Stimulated activated CD4-positive, alpha-beta T cell treated with anti-CD3 and anti-CD28 coated beads, Interleukin-1b, Interleukin-23, amount 100 ng/mL, for 1 hour (primary cell): ENCODE measurements at places on chromosomes 5 and 9.

DNA sequence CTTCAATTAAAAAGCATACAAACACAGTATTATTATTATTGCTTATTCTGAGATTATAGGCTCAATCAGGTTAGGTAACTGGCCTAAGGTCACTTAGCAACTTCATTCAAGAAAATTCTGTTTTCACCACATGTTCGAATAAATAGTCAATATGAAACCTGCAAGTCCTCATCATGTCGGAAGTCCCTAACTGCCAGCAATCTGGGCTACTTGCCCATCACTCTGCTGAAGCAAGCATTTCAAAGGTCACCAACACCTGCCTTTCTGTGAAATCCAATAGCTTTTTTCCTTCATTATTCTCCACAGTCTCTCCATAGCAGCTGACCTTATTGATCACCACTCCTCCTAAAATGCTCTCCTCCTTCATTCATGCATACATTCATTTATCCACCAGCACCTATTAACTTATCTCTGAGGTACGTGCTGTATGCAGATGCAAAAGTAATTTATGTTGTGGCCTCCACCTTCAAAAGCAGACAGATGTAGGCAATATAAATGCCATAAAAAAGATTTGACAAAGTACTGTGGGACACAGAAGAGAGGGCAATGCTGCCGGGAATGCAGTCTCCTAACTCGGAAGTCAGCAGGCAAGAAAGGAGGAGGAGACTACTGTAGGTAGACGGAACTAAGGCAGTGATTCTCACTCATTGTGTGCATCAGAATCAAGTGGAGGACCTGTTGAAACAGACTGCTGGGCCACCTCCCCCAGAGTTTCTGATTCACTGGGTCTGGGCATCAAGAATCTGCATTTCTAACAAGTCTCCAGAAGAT is 310.9 kb downstream of the BNC2 start:
- no peak for DNase-seq

DNA sequence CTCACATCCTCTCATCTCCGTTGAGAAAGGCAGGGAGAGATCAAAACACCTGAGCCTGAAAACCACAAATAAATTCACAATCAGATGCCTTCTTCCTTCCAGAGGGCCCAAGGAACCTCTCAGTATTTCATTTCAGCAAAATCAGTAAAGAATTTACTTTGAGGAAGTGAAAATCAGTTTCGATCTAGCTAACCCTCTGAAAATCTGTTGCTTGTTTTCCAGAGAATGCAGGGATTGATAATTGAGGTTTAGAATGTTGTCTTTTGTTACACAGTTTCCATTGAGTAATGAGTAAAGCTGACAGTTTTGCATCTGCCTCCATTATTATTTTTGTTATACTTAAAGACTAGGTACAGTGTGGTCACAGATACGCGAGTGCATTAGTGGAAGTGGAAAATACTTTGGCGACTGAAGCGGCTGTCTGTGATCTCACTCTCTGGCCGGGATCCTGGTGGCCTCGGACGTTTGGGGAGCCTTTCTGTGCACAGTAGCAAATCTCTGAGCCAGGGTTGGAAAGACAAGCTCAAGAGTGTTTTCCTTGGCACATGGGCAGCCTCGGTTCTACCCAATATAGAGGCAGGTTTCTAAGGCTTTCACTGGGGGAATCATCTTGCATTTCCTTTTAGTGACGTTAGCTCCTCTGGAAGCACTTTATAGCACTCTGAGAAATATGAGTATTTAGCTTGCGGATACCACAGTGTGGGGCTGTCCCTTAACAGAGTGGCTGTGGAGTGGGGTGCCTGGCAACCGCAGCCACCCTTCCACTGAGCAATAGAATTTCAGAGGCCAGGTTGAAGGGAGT is 32.2 kb upstream of the ANGPTL2 start:
- DNase-seq = no peak

DNA sequence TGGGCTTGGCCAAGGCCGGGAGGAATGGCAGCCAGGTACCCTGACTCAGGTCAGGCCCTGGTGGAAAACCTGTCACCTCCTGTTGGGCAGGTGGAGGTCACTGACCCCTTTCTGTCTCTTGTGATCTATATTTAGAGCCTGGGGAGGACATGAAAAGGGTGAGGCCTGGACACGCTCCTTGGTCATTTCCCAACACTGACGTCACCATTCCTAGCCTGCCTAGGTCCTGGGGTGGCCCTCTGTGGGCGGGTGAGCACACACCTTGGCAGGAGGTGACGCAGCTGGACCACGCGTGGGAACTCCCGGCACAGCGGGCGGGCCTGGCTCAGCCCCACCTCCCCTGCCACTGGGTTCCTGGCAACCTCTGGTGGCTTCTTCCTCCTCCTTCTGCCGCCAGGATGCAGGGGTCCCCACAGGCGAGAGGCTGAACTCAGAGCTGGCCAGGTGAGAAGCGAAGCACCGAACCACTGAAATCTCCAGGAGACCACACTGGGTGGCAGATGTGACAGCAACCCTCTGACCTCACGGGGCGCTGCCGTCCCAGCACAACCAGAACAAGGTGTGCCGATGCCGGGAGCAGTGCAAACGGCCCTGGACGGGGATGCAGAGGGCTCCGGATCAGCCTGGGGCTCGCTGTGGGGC is 6.4 kb upstream of the RALGDS start:
- DNase-seq = no peak

DNA sequence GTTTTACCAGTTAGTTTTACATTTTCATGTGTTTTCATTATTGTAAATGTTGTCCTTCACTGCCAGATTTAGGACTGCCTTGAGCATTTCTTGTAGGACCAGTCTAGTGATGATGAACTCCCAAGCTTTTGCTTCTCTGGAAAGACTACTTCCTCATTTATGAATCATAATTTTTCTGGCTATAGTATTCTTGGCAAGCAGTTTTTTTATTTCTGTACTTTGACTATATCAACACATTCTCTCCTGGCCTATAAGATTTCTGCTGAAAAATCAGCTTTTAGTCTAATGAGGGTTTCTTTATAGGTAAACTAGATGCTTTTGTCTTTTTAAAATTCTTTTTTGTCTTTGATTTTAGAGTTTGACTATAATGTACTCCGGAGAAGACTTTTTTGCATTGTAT is 256.8 kb upstream of the GRAMD2B start:
- DNase-seq = no peak

GRCh38 chr5:130871346-130872086 is 293.5 kb downstream of the HINT1 start:
- peak; percentile 10 for DNase-seq

GRCh38 chr5:149611326-149611725 is 30.0 kb downstream of the ARHGEF37 start:
- no peak for DNase-seq

DNA sequence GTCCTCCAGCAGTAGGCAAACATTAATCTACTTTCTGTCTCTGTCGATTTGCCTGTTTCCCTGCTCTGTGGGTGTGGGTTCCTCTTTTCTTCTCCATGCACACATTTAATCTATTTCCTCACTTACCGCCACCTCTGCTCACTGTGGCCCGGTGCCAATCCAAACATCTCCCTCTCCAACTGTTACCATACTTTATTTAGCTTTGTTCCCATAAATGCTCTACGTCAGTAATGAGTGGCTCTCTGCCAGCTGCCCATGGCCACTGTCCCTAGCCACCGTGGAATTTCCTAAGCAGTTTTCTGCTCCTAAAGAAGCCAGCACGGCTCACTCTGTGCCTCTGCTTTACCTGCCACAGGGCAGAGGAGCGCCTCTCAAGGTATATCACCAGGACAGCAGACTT is 19.5 kb upstream of the GOLPH3 start:
- no peak for DNase-seq

GRCh38 chr5:18219241-18219640 is 585.0 kb downstream of the TAF11L14 start:
- DNase-seq = no peak

GRCh38 chr5:34550247-34550646 is 105.9 kb upstream of the RAI14 start:
- DNase-seq = no peak

DNA sequence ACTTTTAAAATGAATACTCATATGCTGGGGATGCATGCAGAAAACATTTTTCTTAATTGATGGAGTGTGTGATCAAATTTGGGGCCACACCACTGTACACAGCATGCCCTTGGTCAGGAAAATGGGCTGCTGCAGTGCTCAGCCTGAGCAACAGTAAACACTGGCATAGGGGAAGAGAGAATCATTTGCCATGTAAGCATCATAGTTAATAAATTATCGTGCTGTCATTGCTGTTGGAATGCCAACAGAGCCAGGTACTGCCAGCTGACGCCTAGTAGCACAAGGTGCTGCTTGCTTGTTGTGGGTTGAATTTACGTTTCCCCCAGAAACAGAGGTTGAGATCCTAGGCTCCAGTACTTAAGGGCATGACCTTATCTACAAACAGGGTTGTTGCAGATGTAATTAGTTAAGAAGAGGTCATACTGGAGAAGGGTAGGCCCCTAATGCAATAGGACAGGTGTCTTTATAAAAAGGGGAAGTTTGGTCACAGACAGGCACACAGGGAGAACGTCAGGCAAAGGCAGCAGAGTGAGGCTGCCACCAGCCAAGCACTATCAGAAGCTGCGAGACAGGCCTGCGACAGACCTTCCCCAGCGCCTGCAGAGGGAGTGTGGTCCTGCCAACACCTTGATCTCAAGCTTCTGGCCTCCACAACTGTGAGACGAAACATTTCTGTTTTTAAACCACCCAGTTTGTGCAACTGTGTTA is 25.3 kb downstream of the DAP start:
- no peak for DNase-seq

GRCh38 chr9:126389992-126390391 is 63.4 kb downstream of the MVB12B start:
- DNase-seq = no peak

DNA sequence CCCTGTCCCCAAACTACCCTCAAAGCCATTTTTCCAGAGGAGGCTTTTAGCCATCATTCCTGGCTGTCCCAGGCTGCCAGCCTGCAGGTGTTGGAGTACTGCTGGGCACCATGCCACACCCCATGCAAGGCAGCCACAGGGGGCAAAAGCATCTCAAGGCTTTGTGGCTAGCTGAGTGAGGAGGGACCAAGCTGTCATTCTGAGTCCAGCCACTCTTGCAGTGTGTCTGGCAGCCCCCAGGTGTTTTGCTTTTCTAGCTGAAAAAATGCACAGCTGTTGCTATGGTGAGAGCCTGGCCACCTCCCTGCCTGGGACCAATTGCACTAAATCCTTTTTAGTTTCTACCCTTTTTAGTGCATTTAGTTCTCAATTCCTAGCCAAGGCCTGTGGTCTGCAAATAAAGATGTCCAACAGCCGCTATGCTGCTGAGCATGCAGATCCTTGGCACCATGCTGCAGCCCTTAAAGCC is 50.4 kb upstream of the PTGS1 start:
- DNase-seq = no peak

GRCh38 chr5:77066184-77066583 is 20.9 kb downstream of the ZBED3 start:
- no peak for DNase-seq

DNA sequence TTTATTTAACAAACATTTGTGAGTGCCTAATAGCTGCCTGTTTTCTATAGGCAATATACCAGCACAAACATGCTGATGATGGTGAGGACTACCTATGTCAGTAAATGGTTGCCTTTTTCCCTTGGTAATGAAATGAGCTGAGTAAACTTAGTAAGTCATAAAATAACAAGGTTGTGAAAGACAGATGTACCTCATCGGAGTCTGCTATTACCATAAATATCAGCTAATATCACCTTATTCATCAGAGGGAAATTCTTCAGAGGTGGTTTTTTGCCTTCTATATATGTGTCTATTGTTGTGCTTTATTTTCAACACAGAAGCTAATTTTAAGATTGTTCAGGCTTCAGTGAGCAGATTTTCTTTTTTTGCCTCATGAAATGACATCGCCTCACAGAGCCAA is 1040.5 kb downstream of the DTWD2 start:
- DNase-seq = no peak

GRCh38 chr5:143775258-143775657 is 36.7 kb upstream of the HMHB1 start:
- DNase-seq = no peak

DNA sequence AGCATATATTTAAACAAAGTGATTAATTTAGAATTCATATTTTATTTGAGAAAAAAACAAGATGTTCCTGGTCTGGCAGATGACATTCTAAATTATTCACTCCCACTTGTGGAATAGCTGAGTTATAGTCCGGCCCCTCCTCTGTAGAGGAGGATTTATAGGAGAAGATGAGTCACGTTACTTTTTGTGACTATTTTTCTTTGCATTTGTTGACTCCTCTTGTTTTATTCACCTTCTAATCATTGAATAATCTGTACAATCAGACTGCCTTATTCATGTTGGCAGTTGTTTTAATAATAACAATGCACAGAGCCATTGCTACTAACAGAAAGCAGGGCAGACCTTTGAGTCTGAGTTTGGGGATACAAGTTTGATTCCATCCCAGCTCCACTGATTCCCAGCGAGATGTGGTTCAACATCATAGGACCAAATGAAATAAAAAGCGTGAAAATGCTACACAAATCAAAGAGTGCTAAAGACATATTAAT is 23.2 kb downstream of the DOCK8 start:
- DNase-seq = no peak

- DNase-seq = no peak
These were observed 28.8 kb upstream of the SCAMP1 start for GRCh38 chr5:78331523-78332080.

GRCh38 chr9:36818965-36819870 is 214.8 kb downstream of the PAX5 start:
- no peak for DNase-seq

DNA sequence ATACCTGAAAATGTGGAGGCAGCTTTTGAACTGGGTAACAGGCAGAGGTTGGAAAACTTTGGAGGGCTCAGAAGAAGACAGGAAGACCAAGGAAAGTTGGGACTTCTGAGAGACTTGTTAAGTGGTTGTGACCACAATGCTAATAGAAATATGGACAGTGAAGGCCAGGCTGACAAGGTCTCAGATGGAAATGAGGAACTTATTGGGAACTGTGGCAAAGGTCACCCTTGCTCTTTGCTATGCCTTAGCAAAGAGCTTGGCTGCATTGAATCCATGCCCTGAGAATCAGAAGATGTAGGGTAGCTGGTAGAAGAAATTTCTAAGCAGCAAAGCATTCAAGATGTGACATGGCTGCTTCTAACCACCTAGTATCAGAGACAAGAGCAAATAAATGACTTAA is 244.4 kb upstream of the ADRA1B start:
- no peak for DNase-seq

GRCh38 chr9:4550777-4551484 is 60.7 kb downstream of the SLC1A1 start:
- DNase-seq = no peak

DNA sequence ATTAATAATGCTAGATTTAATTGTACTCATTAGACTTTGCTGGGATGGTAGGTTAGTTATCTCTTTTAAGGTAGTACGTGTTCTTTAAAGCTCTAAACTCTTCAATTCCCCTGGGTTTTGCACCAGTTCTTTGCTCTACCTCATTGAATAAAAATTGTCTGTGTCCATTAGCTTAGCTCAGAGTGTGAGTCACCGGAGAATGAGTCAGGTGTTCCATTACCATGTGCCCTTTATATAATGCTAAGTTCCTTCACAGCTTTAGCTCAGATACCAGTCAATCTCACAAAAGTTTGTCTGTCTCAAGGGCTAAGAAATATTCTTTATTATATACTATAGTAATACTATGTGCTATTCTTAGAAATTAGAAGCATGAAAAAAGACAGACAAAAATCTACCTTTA is 339.4 kb downstream of the PRELID2 start:
- DNase-seq = no peak

GRCh38 chr5:78476795-78477194 is 116.4 kb downstream of the SCAMP1 start:
- DNase-seq = no peak
